ENCODE measurements at places on chromosomes 6 and 20.

- DNase-seq, result peak; percentile 36
Measured at GRCh38 chr20:63617092-63617875, 9.6 kb downstream of the GMEB2 start.

GRCh38 chr6:134772671-134773360 is 177.1 kb downstream of the ALDH8A1 start:
- no peak for DNase-seq

DNA sequence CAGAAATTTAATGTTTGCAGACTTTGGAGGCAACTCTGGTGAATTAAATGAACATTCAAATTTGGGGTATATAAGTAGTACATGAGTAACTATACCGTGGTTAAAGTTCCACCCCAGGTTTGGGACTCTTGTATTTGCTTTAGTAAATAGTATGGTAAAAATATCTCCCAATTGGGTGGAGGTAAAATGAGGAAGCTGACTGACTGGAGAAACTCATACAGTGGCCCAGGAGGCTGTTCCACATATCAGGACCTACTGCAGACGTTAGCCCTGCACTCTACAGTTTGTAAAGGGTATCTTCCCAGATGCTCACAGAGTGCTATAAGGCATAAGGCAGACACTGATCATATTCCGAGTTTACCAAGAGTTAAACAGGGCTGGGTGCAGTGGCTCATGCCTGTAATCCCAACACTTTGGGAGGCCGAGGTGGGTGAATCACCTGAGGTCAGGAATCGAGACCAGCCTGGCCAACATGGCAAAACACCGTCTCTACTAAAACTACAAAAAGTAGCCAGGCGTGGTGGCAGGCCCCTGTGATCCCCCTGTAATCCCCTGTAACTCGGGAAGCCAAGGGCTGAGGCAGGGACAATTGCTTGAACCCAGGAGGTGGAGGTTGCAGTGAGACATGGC is 53.7 kb downstream of the CPXM1 start:
- DNase-seq, result no peak

DNA sequence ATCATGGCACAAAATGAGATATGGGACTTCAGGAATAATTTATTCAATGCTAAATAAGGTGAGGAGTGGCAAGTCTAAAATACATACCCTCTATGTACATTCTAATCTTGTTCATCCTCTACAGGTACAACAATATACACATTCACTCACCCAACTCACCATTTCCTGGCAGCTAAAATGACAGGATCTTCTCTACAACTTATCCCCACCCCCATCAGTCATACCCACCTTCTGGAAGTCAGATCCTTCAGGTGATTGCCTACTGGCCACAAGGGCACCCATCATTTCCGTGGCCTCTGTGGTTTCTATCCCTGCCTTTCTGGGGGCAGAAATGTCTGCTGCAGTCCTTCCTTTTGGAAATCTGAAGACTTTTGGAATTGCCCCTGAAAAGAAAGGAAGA is 22.8 kb upstream of the CRIP3 start:
- DNase-seq, result no peak

DNA sequence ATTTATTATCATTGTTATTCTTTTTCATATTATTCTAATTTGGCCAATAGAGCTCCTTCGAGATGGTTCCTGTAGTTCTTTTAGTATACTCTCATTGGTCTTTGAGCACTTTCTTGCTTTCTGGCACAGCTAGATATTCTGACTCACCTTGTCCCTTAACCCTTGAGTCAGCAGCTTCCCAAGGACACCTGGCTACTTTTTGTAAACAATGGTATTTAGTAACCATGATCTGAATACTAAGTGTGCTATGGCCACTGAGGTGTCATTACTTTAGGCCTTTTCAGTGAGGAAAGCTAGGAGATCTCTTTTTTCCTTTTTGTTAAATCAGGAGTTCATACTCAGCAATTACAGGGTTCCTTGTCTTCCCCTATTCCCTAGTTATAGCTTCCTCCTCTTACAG is 126.5 kb upstream of the CITED2 start:
- DNase-seq, result no peak

GRCh38 chr6:55980627-55981211 is 105.3 kb upstream of the BMP5 start:
- peak; percentile 37 for DNase-seq

- no peak for DNase-seq
Measured at GRCh38 chr6:166662690-166663089, 35.6 kb upstream of the RPS6KA2 start.

- no peak for DNase-seq
Measured at GRCh38 chr6:36276581-36277536, 7.0 kb downstream of the PNPLA1 start.

GRCh38 chr20:1462834-1463233 is 3.8 kb downstream of the NSFL1C start:
- no peak for DNase-seq
